Uterus (tissue), 4 donors: ENCODE measurements at places on chromosomes 6 and 20. TPM values are rescaled to one million over a fixed set of nuclear protein-coding genes. Genes with fewer than 3 reads are reported as not detected.

DNA sequence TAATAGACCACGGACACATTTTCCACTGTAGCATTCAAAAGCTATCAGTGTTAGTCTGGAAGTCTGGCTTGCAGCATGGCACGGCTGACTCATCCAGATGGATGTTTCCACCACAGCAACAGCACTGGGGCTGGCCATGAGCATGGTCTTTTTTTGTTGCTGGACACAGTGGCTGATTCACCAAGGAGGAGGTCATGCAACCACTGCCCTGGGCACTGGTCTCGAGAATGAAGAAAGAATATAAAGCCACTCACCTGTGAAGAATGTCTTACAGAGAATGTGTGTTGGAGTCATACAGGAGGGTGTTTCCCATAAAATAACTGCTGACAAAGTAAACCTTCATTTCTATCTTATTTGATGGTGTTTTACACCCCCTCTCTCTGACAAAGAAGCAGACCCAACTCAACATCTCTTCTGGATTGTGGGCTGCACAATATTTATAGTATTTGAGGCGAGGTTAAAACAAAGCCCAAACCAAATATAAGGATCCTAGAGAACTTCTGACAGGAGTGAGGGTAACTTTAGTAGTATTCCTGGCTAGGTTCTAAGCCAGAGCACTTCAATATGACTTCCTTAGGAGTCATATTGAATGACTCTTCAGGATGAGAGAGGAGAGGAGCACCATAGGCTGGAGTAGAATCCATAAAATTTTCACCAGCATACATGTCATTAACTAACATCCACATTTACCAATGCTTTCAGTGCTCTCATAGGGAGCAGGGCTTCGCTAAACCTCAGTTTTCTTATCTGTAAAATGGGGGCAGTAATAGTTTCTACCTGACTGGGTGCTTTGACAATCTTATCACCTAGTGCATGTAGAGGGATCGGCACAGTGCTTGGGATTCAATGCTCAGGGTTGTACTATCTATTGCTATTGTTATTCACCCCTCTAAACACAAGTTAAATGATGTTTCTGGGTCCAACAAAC, 121.4 kb downstream of the KIF13A start:
- peaks cover 23% of the 10 kb centered on the region for H3K4me1 ChIP-seq
- DNase-seq: peak; percentile 80
- no peaks in the 10 kb centered on the region for H3K27me3 ChIP-seq
- no peak overlapping the region for H3K4me3 ChIP-seq

Gene EMILIN3
- 0.77 TPM for total RNA-seq

Gene ASCC3
- total RNA-seq: 14.3 TPM

Gene SAYSD1
- 15.6 TPM for total RNA-seq

Gene WFDC5
- total RNA-seq: not detected
